Muscle of back (tissue), 13 donors: ENCODE measurements at places on chromosomes 3 and 15.

DNA sequence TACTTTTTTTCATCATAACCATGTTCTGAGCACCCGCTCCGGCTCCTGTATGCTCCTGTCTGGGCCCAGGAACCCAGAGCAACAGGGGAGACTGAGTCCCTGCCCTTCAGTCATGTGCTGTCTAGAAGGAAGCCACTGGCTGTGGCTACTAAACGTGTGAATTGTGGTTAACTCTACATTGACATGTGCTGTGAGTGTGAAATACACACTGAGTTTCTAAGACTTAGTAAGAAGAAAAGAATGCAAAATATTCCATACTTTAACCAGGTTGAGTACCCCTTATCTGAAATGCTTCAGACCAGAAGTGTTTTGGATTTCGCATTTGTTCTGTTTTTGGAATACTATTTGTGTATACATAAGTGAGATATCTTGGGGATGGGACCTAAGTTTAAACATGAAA is 42.8 kb upstream of the CGNL1 start:
- DNase-seq, result no peak

DNA sequence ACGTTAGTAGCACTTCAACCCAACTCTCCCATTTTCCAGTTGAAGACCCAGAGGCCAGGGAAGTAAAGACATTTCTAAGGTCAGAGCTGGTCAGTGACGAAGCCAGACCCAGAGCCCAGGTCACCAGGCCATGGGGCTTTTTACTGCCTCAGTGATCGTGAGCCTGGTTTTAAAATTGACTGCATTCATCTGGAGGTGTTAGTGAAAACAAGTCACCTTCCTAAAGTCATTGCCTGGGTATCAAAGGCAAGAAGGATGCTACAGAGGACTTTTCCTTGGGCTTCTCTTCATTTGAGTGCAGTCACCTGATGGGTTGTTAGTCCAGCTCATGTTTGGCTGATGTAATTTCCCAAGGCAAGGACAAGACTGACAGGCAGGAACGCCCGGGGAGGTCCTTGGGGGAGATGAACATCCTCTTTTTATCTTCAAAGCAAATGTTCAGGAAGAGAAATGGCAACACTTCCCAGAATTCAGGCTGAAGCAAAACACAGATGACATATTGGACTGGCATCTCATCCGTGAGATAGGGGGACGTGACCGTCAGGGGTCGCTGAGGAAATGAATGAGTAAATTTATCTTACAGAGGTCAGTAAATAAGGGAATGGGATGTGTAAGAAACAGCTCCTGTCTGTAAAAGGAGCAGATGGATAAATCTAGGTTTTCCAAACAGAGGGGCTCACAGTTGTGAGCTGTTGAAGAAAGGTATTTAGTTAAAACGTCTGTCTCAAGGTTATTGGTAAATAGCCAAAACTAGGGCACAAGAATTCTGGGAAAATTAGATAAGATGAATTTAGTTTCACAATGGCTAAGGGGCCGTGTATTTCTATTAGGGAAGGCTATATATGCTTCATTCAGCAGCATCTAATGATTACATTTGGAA is 201.2 kb downstream of the OPA1 start:
- no peak for DNase-seq

- DNase-seq, result peak; percentile 24
Observed at GRCh38 chr15:101368861-101369642, 74.0 kb upstream of the SNRPA1 start.

- DNase-seq, result no peak
Observed at GRCh38 chr3:13343601-13344000, 76.5 kb downstream of the NUP210 start.

GRCh38 chr3:5498981-5499380 is 311.5 kb downstream of the EDEM1 start:
- no peak for DNase-seq

GRCh38 chr3:82587174-82587573 is 825.7 kb upstream of the GBE1 start:
- DNase-seq, result no peak

DNA sequence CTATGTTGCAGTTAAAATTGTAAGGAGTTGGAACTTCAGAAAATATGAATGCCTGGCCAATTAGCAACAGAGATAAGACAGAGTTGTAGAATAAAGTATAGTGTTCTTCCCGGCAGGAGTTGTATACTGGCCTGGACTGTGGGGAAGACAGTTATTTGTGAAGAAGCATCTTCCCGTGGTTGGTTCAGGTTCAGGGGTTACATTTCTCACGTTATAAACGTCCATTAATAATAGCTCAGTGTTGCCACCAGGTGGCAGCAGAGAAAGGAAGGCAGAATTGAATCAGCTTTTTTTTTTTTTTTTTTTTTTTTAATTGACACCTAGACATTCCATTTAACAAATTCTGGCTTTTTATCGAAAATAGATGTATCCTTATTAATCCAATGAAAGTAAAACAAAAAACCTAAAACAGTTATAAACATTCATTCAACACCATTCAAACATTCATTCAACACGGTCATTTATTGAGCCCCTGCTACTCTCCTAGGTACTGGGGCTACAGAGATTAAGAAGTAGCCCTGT is 66.4 kb upstream of the NR2E3 start:
- DNase-seq, result peak; percentile 52

DNA sequence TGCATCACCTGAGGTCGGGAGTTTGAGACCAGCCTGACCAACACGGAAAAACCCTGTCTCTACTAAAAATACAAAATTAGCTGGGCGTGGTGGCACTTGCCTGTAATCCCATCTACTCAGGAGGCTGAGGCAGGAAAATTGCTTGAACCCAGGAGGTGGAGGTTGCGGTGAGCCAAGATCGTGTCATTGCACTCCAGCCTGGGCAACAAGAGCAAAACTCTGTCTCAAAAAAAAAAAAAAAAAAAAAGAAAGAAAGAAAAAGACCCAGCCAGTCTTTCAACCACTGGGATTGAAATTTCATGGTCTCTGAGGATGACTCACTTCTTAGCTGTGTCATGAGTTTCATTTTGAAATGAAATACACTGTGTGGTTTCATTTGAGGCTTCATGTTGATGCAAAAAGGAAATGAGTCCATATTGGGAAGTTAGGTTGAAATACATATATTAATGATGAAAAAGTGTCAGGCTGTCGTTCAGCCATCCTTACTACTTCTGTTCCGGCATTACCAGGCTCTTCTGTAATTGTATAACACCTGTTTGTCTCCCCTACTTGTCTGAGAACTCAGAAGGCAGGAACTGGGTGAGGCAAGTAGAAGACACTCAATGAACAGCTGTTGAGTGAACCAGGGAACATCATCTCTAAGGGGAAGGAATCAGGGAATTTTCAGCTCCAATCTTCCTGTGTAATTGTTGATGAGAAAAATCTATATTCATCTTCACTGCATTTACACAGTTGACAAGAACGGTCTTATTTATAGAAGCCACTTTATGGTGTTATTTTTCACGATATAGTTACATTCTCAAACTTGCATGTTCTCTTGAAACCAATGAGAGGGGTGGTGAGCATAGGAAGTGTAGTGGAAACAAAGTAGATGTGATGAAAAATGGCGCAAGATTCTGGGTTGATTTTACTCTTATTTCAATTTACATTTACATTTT is 87.4 kb downstream of the NFKBIZ start:
- DNase-seq, result peak; percentile 83

GRCh38 chr3:8450618-8451017 is 51.0 kb upstream of the LMCD1 start:
- DNase-seq, result no peak

- DNase-seq, result no peak
Observed at GRCh38 chr3:37240170-37240945, 66.0 kb upstream of the LRRFIP2 start.

GRCh38 chr3:64741341-64741740 is 53.5 kb upstream of the ADAMTS9 start:
- DNase-seq, result no peak

GRCh38 chr15:50182219-50183013 is 420 bp downstream of the SLC27A2 start:
- DNase-seq, result peak; percentile 52

GRCh38 chr15:68352401-68353062 is 75.0 kb downstream of the FEM1B start:
- no peak for DNase-seq

- DNase-seq, result no peak
Observed at GRCh38 chr3:48429960-48430707, at the start of gene PLXNB1. TSS of gene PLXNB1 (minus strand) at chr3:48430086. CDS start at chr3:48424611, 5,475 bp downstream.

GRCh38 chr3:110027446-110028080 is 690.2 kb upstream of the DPPA4 start:
- DNase-seq, result no peak

DNA sequence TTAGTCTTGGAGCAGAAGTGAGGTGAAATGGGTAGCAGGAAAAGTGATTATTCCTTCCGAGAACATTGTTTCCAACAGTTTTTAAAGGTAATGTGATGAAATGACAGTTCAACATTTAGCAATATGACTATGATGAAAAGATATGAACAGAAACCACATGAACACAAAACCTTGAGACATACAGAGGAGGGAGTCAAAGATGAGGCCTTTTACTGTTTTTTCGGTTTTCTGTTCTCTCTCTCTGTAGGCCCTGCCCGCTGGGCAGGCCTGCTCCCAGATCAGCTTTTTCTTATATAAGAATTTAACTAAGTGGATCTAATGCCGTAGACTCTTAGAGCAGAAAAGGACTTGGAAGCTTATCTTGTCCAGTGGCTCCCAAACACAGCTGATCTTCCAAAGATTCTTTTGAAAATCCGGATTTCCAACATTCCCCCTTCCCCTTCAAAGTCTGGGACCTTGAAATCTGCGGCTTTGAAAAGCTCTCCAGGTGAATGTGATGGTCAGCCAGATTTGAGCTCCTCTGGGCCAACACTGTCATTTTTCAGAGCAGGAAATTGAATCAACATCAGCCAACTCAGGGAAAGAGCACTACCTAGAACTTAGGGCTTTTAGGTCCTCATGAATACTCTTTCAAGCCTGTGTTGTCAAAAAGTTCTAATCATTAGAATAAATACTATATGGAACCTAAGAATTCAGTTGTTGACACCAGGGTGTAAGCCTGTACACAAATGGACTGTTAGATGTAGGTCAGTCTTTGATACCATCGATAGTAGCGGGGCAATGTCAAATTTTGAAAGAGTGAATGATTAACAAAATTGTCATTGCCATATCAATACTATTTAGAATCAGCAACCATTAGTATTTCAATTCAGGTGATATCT is 372.7 kb downstream of the SHQ1 start:
- no peak for DNase-seq

DNA sequence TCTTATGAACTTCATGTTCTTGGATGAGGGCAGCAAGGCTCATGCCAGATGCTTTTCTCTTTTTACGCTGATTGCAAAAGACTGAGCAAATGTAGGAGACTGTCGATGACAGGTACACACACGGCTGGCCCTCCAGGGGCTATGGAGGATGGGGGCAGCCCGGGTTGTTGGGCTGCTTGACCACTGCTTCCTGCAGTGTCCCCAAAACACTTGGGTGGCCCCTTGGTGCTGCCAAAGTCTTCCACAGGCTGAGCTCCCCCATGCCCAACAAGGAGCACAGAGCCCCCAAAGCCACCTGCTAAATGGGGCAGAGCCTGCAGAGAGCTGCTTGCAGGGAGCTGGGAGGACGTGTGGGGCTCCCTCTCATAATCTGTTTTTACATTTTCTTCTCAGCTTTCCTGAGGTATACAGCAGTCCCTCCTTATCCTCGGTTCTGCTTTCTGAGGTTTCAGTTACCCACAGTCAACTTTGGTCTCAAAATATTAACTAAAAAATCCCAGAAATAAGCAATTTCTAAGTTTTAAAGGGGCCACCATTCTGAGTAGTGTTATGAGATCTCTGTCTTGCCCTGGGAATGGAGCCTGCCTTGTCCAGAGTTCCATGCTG is 7.3 kb downstream of the PRR23E start:
- no peak for DNase-seq

GRCh38 chr3:48555949-48556795 is 431 bp downstream of the PFKFB4 start:
- no peak for DNase-seq

GRCh38 chr3:150681057-150681456 is 22.7 kb downstream of the ERICH6 start:
- no peak for DNase-seq

DNA sequence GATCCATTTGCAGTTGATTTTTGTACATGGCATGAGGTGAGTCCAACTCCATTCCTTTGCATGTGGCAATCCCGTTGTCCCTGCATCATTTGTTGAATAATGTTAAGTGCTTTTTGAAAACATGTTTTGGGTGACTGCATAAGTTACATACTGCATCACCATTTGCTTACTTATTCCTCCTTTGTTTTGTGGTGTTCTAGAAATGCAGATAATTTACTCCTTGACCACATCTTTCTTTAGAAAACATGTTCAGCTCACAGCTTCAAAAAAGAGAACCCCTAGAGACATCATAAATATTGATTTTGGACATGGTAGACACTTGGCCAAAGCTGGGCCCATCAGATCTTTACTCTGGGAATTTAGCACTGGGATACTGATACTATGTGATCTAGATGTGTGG is 135.3 kb upstream of the DAZL start:
- DNase-seq, result no peak

- DNase-seq, result no peak
Observed at GRCh38 chr3:191221638-191222037, 22.6 kb downstream of the OSTN start.

GRCh38 chr3:116837483-116837882 is 127.9 kb downstream of the TUSC7 start:
- no peak for DNase-seq

DNA sequence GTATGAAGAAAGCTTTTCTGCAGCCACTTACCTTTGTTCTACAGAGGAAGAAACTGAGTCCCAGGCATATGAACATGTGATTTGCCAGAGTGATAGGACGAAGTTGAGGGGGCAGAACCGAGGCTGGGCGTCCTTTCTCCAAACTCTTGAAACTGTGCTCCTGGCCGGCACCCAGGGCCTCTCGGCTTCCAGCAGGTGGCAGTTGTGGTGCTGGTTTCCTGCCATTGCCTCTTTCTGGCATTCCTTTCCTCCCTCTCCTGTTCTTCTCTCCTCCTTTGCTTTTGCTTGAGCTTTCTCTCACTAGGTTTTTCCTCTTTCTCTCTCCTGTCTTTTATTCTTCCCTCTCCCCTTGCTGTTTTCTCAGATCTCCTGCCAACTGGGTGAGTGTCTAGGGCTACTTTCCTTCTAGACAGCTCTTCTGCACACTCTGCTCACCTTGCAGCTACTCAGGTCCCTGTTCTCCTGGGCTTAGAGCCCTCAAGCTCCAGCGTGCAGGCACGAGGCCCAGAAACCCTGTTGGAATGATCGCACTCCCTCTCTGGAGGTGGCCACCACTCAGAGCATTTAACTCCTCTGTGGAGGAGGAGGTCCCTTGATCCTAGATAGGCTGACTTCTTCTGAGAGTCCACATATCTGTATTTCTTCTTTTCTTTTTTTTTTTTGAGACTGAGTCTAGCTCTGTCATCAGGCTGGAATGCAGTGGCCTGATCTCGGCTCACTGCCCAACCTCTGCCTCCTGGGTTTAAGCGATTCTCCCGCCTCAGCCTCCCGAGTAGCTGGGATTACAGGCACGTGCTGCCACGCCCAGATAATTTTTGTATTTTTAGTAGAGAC is 26.2 kb downstream of the TRAK1 start:
- peak; percentile 75 for DNase-seq

DNA sequence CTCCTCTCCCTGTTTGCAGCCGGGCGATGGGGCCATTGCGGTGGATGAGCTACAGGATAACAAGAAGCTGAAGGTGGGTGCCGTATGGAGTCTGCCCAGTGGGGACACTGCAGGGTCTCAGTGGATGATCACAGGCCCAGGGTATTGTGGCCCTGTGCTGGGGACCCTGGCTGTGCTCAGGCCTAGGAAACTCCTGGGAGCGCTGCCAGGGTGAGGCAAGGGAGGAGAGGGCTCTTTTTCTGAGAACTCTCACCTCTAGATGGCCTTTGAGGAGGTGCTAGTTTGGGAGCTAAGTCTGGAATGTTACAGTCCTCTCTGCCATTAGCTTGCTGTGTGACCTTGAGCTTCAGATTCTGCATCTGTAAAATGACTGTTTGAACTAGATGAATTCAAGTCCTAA is 16.4 kb downstream of the SLC24A1 start:
- DNase-seq, result no peak
